ENCODE measurements at places on chromosomes 6 and 20. TPM values are rescaled to one million over a fixed set of nuclear protein-coding genes. Genes with fewer than 3 reads are reported as not detected.

Gene ROS1
- not detected for total RNA-seq

Gene NKX2-2
- not detected for total RNA-seq

Gene WFDC10B
- 0.54 TPM for total RNA-seq

Gene NT5E
- total RNA-seq, result 1.5 TPM

Gene TPD52L2
- total RNA-seq, result 78.1 TPM

Gene SLC22A2
- 1.4 TPM for total RNA-seq

Gene PRELID3B
- 50.5 TPM for total RNA-seq

Gene TRIM31
- total RNA-seq, result not detected

Gene SPTLC3
- 0.82 TPM for total RNA-seq

Gene XKR7
- 1.8 TPM for total RNA-seq

Gene PLCB1
- 8.6 TPM for total RNA-seq

Gene APCDD1L
- 3.2 TPM for total RNA-seq

Gene VSX1
- total RNA-seq, result not detected

Gene SAMD5
- total RNA-seq, result 0.08 TPM

Gene FAM162B
- total RNA-seq, result 3.2 TPM

Gene NKAIN4
- total RNA-seq, result 6.9 TPM

Gene ARMC2
- total RNA-seq, result 4.3 TPM

Gene OARD1
- total RNA-seq, result 35.8 TPM

Gene CALHM5
- total RNA-seq, result 0.17 TPM

Gene BMP6
- total RNA-seq, result 2.1 TPM

Gene KCNK16
- total RNA-seq, result not detected

Gene PSMF1
- total RNA-seq, result 118 TPM

Gene BPI
- total RNA-seq, result not detected

Gene PHF3
- 70.9 TPM for total RNA-seq

Gene TRIM40
- not detected for total RNA-seq
